ENCODE measurements at places on chromosomes 11 and 22.

GRCh38 chr11:7581021-7581590, 67.3 kb downstream of the PPFIBP2 start:
- DNase-seq = no peak

- no peak for DNase-seq
These were observed 130.6 kb downstream of the ST3GAL4 start for GRCh38 chr11:126485986-126486635.

GRCh38 chr11:14908214-14908880, 16.3 kb upstream of the CYP2R1 start:
- no peak for DNase-seq

DNA sequence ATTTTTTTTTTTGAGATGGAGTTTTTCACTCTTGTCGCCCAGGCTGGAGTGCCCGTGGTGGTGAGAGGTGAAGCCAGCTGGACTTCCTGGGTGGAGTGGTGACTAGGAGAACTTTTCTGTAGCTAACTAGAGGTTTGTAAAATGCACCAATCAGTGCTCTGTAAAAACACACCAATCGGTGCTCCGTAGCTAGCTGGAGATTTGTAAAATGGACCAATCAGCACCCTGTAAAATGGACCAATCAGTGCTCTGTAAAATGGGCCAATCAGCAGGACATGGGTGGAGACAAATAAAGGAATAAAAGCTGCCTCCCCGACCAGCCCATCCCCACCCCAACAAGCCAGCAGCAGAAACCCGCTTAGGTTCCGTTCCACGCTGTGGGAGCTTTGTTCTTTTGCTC, 4.4 kb upstream of the RAPSN start:
- DNase-seq = no peak

DNA sequence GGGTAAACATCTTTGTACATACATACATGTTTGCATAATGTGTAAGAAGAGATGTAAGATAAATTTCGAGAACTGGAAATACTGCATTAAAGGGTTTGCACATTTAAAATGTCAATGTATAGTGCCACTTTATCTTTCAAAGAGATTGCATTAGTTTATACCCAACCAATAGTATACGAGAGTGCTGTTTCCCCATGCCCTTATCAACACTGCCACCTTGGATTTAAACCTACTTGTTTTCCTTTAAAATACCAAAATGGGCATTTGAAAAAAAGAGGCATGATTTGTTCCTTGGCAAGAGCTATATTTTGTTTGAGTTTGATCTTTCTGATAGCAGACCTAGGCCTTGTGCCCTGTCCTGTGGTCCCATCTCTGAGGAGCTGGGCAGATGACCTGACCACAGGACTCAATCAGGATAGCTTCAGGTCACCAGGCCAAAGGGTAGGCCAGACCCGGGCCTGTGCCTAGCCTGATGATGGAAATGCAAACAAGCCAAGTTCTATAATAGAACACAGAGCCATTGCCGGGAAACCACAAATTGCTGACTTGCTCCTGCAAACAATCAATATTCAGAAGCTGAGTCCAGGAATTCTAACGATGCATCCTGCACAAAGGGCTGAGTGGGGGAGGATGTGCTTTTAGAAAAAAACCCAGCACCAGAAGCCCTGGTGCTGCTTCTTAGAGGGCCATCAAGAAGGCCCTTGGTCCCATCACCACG, 16.9 kb upstream of the ALG8 start:
- DNase-seq = no peak

- no peak for DNase-seq
These were observed 452.7 kb upstream of the CNTN5 start for GRCh38 chr11:98568013-98568412.

DNA sequence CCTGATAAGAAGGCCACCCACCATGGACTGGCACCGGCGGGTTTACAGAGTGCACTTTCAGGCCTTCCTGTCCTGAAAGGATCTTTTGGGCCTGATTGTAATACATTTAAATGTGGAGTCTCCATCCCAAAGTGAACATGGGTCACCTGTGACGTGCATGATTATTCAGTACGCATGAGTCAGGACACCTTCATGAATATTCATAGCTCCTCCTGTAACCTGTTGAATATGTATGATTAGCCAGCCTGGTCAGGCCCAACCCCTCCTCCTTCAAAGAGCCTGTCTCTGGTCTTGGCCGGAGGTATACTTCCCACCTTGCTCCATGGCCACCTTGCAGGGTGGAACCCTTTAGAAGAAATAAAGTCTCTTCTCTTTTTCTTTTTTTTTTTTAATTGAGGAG, 75.9 kb upstream of the NUP50 start:
- DNase-seq = no peak

DNA sequence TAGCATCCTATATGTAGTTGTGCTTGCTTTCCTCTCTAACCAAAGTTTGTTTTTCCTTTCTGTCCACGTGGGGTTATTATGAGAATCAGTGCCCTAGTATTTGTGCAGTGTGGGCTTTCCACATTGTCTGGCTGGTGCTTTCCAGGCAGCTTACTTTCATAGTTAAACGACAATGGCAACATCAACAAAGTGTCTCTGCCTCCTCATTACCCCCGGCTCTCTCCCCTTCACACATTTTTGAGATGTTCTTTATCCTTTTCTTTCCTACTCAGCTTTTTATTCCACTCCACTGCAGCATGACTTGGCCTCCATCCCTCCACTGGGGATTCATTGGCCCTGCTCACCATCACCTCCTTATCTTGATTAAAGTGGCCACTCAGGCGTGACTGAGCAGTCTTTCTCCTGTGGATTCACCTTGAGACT, 19.1 kb downstream of the SPECC1L start:
- DNase-seq = no peak

- no peak for DNase-seq
These were observed 4.4 kb upstream of the ZNF202 start for GRCh38 chr11:123745764-123746451.

DNA sequence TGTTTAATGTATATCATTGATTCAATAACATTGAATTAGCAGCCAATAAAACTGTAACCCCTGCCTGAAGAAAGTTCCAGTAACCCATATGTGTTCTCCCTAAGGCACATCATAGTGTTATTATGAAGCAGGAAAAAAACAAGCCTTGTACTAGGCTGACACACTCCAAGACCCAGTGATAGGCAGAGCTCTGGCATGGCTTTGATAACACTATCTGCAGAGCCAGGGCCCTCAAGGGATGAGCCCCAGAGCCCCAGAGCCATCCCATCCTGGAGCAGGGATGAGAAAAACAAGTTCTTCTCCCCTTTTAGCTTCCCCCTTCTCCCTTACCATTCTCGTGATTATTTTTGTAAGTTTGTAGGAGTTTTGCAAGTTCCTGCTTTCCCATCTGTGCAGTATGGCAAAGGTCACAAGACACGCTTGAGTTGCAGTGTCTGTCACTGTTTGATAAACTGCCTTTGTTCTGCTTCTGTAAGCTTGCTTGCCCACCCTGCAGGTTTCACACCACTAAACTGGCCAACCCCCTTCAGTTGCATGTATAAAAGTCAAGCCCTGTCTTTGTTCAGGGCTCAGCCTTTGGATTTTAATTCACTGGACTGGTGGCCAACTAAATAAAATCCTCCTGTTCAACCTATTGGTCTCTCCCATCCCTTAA, 22.3 kb upstream of the GUCY1A2 start:
- no peak for DNase-seq

GRCh38 chr11:5809122-5809519, 397 bp downstream of the OR52N2 start:
- DNase-seq = no peak

GRCh38 chr22:36002084-36002483, 26.5 kb downstream of the RBFOX2 start:
- DNase-seq = no peak

- peak; percentile 60 for DNase-seq
These were observed 4.4 kb upstream of the FOXRED2 start for GRCh38 chr22:36510966-36511881.

DNA sequence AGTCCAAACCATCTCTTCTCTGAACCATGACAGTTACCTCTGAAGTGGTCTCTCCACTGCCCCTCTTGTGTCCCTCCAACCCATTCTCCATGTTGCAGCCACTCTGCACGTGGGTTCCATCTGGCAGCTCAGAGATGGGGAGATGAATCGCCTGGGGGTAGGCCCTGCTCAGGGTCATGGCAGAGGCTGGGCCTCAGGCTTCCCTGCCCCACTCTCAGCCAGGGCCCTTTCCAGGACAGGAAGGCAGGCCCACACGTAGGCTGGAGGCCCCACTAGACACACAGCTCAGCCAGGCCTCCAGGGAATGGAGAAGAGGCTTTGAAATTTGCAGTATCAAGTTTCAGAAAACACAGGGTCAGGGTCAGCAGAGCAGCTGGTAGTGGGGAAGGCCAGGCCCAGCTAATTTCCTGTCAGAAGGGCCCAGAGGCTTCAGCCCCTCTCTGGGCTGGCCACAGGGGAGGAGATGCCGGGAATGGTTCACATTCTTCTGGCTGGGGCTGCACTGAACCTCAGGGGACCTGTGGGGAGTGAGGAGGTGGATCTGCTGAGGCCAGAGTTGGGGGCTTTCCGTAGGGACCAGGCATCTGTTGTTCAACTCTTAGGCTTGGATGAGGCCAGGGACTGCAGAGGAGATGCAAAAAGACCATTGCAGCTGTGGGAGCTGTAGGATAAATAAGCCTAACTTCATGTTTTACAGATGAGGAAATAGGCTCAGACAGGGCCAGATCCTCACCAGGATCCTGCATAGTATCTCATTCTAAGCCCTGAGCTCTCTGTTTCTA, 101.6 kb downstream of the SWAP70 start:
- no peak for DNase-seq

- DNase-seq = no peak
These were observed 79.2 kb downstream of the STIM1 start for GRCh38 chr11:3934658-3935057.

DNA sequence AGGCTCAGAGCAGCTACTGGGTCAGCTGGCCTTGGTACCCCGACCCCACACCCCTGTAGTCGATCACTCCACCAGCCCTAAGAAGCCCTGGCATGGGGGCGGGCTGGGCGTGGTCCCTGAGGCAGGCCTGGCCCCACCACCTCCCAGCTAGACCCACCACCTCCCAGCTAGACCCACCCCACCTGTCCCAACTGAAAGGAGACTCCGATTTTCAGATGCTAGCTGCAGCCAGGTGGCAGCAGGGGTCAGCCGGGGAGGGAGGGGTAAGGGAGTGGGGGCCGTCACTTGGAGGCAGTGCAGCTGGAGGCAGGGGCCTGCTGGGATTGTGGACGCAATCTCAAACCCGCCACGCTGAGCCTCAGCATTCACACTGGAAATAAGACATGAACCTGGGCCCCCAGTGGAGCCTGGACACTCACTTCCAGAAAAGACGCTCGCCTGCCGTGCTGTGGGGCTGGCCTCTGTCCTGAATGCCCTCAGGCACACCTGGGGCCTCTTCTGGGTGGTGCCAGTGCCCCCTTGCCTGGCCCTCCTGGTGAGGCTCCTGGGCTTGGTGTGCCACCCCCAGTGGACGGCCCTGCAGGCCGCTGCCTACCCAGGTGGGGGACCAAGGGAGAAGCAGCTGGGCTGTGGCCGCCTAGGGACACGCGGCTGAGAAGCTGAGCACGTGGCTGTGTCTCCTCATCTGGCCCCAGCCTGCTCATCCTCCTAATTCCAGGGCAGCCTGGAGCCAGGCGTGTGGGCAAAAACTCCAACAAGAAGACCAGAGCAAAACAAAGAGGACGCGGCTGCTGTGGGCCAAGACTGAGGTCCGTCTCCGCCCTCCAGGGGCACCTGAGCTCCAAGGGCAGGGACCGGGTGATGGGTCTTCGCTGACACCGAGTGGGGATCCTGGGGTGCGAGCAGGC, 26.7 kb downstream of the OSBPL5 start:
- no peak for DNase-seq

DNA sequence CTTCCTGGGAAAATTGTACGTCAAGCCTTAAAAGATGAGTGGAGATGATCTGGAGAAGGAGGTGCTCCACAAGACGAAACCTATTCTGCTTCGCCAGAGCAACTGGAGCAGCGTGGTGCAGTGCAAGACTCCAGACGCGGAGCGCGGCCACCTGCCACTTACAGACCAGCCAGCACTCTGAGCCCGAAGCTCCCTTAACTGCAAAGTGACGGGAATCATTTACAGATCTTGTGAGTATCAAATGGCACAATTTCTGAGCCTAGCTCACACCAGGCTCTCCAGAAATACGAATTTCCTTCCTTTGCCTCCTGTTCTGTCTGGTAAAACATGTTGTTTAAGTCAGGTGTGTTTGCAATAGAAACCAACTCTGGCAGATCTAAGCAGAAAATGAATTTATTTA, 369.3 kb downstream of the CADM1 start:
- DNase-seq = no peak

- DNase-seq = no peak
These were observed 126.8 kb downstream of the SWAP70 start for GRCh38 chr11:9790703-9791102.

DNA sequence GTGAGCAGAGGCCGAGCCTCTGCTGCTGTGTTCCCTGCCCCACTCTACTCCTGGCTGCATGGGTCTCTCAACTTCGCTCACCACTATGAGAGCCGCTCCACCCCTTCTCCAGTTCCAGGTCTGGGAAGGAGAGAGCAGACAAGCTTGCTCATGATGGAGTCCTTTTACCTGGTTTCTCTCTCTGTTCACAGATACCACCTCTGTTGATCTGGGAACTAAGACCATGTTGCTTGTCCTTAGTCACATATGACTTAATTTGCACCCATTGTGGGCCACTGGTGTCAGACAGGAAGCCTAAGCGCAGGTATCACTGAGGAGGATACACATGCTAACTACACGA, 26.8 kb downstream of the MCM5 start:
- no peak for DNase-seq

- DNase-seq = peak; percentile 48
These were observed 62.5 kb upstream of the PPARA start for GRCh38 chr22:46087816-46088277.

DNA sequence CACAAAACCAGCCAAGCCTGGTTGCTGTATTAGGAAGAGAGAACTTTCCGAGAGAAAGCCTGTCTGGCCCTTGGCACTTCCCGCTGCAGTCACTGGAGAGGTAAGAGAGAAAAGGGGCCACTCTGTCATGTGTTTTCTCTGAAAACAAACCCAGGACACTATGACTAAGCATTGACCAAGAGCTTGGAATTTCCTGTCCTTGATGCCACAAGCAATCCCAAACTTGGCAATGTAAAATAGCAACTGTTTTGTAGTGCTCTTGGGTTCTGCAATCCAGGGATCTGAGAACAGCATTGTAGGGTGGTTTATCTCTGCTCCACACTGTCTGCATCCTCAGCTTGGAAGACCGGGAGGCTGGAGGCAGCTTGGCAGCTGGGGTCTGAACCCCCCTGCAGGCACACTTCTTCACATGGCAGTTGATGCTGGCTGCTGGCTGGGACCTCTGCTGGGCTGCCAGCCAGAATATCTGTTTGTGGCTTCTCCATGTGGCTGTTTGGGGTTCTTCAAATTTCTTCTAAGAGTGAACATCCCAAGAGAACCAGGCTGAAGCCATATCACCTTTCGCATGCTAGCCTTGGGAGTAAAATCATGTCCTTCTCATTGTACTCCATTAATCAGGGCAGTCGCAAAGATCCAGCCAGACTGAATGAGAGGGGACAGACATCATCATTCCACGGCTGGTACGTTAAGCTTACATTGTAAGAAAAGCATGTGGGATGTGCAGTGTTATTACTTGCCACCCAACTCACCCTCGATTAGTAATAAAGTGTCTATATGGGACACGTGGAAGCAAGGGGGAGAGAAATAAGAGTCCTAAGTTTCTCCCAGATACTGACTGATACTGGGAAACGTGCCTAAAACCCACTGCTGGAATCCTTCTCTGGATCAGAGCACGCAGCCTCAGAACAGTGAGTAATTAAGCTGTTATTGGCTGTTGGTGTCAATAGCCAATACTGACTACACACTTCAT, 537.4 kb upstream of the B3GAT1 start:
- DNase-seq = no peak

All from neural crest cell (in vitro differentiated cells).